ENCODE measurements at places on chromosomes 7 and 10. TPM values are rescaled to one million over a fixed set of nuclear protein-coding genes. Genes with fewer than 3 reads are reported as not detected.
A peak's percentile ranks its signal among the peaks of the same experiment; 100 is the strongest.

Gene JAKMIP3
- total RNA-seq = 0.67 TPM

Gene TMEM178B
- total RNA-seq = 1.3 TPM

Gene FOXI2
- total RNA-seq = 0.07 TPM

Gene SUN3
- not detected for total RNA-seq

Gene SNX10
- not detected for total RNA-seq

Gene CHST3
- total RNA-seq = 16.9 TPM

Gene AOC1
- total RNA-seq = 1.6 TPM

Gene HTR5A
- not detected for total RNA-seq

Gene FEZF1
- total RNA-seq = not detected

- DNase-seq = no peak
These were observed 153.5 kb downstream of the MACC1 start for GRCh38 chr7:20063644-20064043.

DNA sequence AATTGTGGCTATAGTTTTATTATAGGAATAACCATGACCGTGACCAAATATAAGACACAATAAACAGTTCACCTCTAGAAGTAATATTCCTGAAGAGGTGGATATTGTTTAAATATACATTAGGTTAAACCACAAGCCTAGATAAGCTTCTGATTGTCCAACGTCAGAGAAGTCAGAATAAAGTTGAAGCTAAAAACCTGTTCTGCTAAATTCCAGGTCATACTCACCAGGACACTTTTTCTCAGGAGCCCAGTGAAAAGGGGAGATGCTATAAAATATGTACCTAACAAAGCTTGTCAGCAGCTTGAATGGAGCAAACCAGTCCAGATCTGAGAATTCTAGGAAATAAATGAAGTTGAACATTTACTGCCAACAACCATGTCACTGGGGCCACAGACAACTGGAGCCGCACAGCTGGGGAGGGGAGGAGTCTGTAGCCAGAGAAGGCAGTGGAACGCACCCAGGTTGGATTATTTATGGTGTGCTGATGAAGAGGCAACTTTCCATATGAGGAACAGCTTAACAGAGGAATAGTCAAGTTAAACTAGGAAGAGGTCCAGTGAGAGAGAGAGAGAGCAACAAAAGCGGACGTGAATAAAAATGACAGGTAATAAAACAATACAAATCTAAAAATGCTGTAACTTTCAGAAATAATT is 191.1 kb downstream of the ZNF438 start:
- DNase-seq = no peak

DNA sequence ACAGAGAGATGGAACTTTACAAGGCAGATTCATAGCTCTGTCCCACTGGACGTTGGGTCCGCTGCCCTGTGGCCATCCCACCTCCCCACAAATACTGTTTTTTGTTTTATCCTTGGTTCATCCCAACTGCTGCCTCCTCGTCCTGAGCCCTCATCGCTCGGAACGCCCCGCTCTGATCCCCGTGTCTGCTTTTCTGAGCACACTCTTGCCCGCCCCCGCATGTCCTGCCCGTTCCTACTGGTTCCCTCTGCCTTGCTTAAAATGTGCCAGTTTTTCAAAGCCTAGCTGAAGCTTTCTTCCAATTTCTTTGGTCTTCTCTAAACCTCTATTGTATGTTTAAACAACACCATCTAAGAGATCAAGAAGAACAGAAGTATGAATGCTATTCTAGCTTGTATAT is 19.4 kb downstream of the RNF32 start:
- no peak for DNase-seq

GRCh38 chr7:83930262-83930661 is 264.3 kb downstream of the SEMA3A start:
- DNase-seq = no peak

DNA sequence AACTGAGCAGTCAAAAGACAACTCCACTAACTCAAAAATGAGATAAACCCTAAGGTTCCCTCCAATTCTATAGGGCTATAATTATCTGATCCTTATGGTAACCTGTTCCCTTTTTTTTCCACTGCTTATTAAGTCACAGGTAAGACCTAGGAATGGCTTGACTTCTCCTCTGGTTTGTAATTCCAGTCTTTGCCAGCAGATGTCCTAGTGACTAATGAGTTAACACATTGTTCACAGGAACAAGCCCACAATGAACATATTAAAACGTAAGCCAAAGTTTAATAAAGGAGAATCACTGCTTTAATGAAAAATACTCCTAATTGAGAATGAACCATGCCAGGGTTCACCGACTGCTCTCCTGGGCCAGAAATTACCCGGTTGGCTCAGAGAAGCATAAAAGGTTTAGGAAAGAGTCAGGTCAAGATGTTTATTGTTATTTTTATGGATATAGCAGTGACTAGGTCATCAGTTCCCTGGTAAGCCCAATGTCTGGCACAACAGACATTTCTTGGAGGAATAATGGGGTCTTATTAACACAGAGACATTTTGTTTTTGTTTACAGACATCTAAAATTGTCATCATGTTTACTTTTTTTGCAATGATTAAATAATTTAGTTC is 120.1 kb downstream of the ELAPOR2 start:
- no peak for DNase-seq

DNA sequence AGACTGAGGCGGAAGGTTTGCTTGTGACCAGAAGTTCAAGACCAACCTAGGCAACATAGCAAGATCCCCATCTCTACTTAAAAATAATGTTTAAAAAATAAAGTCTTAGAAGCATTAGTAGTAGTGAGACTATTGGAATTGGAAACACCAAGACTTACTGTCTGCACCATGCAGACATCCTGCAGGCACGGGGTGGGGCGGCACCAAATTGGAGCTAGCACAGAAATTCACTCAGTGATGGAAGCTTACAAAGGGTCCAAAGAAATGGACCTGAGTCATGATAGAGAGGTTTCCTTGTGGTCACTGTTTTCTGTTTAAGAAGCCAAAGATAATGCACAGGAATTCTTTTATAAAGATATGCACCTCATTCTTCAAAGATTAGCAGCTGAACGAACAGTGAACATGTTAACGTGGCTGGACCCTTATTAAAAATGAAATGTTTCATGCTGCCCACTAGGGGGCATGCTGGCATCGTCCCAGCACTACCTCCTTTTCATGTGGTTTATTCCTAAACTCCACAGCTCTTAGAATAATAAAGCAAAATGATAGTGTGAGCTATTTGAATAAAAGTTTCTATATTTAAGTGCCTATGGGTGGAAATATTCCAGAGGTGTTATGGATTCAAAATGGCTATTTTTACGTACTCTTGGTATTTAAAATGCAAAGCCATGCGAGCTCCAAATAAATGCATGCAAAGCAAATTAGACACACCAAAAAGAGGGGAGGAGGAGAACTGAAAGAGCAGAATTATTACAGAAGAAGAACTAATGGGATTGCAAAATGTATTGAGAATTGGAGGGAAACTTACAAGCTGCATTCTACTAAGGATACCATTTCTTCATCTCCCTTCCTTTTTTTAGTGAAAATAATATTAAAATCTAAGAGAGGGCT is 28.6 kb downstream of the PDSS1 start:
- DNase-seq = peak; percentile 35

- no peak for DNase-seq
These were observed 1.9 kb downstream of the DGKI start for GRCh38 chr7:137844677-137845425.

DNA sequence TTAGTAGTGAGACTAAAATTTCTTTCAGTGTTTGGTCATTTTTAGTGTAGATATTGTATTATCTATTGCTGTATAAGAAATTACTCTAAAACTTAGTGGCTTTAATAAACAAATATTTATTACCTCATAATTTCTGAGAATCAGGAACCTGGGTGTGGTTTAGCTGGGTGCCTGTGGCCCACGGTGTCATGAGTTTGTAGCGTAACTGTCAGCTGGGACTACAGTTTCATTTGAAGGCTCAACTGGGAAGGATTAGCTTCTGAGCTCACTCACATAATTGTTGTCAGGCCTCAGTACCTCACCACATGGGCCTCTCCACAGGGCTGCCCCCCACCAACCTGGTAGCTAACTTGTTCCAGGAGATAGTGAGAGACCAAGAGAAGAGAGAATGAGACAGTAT is 98.5 kb downstream of the SRI start:
- DNase-seq = no peak

DNA sequence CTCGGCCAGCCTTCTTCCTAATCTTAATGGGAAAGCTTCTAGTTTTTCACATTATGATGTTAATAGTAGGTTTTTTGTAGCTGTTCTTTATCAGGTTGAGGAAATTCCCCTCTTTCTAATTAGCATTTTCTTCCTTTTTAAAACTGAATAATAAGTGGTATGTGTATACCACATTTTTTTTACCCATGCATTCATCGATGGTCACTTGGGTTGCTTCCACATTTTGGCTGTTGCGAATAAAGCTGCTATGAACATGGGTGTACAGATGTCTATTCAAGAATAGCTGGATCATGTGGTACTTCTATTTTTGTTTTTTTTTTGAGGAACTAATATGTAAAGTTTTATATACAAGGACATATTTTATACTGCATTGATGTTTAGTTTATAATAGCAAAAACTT is 44.3 kb downstream of the NRF1 start:
- DNase-seq = no peak

- no peak for DNase-seq
These were observed 142.5 kb downstream of the WDR37 start for GRCh38 chr10:1198453-1199344.

GRCh38 chr7:100407285-100408180 is 21.0 kb downstream of the ZCWPW1 start:
- no peak for DNase-seq

GRCh38 chr7:128210590-128211570 is 30.2 kb upstream of the LEP start:
- DNase-seq = no peak

DNA sequence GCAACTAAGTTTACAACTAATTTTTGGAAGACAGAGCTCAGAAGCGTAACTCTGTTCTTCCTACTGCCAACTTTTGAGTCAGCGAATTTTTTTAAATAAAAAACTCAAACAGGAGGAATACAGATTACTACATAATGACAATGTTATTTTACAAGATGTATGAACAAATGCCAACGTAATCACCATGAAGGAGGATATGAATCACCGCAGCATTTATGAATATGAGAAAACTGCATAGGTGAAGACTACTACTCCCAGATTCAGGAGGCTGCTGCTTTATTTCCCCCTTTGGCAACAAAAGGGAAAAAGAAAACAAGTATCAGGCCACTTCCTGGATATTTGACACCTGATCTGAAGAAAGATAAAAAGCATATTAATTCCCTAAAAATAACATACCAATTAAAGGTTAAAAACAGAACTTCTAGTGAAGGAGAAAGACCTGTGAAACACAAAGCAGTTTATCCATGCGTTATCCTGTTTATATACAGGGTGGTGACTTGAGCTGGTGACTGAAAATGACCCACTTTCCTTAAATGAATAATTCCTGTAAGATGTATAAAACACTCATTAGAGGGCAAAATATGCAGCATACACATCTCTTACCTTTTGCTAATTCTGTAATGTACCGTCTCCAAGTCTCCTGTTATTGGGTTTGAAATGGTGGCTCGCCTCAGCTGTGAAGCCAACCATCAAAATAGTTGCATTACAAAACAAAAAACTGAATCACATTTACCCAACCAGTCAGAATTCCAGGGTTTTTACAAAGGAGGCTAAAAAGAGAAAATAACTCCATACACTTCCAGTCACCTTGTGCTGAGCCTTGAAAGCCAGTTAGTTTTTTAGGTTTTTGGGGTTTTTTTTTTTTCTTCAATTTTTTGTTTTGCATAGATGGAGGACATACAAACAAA is 52.0 kb downstream of the P4HA1 start:
- DNase-seq = no peak

DNA sequence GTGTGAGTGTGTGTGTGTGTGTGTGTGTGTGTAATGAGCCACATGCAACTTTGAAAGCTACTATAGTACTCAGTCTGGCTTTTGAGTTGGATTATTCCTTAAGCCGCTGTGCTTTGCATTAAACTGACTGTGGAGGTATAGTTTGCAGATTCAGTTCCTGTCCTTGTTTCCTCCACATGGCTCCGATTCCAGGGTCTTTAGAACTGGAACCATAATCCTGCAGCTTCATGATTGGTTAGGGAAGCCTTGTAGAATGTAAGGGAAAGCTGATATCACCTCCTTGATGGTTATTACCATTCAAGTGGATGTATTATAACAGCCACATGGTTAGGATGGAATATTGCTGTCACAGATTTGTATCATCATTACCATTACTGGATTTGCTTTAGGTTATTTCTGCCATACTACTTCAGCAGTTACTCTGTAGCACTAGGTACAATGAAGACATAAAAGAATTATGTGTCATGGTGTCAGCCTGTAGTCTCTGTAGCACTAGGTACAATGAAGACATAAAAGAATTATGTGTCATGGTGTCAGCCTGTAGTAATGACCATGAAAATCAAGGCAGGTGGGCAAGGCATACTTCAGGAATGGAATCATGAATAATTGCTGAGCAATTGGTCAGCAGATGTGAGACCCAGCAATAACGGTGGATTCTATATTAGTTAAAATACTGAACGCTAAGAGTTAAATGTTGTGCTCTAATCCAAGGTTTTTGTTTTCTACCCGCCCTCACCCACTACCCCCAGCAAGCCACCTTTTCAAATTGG is 275.1 kb upstream of the FZD1 start:
- no peak for DNase-seq

DNA sequence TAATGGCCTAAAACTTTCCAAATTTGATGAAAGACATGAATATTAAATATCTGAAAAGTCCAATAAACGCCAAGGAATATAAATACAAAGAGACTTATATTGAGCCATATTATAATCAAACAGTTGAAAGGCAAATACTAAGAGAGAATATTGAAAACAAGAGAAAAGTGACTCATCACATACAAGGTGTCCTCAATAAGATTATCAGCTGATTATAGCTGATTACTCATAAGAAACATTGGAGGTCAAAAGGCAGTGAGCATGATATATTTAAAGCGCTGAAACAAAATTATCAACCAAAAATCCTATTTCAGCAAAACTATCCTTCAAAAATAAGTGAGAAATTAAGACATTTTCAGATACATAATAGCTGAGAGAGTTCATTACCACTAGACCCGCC is 7.8 kb upstream of the NPC1L1 start:
- DNase-seq = no peak

DNA sequence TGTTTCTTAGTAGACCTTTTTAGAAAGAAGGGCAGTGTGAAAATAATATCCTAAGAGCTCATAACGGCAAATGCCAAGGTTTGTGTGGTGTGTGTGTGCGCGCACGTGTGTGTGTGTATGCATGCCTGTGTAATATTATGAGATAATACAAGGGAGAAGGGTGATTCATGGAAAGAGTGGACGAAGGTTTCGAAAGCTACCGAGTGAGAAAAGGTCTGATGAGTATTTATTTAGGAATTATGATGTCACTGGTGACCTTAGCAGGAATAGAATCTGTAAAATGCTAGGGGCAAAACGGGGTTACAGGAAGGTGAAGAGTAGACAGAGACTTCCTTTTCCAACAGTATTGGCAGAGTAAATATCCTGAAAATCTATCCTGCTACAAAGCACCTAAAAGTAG is 107.3 kb downstream of the AHR start:
- no peak for DNase-seq
